ENCODE measurements at places on chromosomes 2 and 18.

- DNase-seq = no peak
Observed at GRCh38 chr2:231671270-231672050, 36.9 kb upstream of the PTMA start.

GRCh38 chr2:55809875-55810621, 113.5 kb downstream of the EFEMP1 start:
- peak; percentile 95 for DNase-seq

DNA sequence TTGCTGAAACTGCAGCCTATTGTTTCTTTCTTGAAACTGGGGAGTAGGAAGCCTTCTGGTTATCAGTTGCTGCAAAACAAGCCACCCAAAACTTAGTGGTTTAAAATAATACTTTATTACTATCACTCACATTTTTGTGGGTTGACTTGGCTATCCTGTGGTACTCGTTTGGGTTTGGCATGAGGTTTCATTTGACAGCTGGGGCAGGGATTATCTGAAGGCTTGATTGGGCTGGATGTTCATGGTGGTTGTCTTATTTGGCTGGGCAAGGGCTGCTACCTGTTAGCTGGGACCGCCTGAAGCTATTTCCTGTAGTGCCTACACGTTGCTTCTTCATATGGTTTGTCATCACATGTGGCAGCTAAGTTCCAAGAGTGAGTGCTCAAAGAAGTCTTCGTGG, 122.3 kb downstream of the PLCL1 start:
- DNase-seq = no peak

GRCh38 chr18:48824231-48824970, 126.4 kb downstream of the SMAD7 start:
- no peak for DNase-seq

DNA sequence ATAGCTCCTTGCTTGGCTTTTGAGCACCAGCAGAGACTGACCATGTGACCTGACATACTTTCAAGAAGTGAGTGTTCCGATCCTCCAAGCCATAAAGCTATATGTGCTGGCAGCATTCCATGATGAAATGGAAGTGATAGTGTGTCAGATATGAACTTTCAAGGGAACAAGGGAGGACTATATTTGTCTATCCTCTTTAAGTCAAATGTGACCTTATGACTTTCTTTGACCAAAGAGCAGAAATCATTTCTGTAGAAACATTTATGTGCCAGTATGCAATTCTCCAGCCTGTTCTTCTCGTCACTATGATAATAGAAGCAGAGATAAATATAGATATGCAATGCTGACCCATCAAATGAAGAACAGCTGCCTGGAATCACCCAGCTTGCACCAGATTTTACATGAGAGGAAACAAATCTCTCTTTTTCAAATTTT, 14.4 kb downstream of the HYCC2 start:
- DNase-seq = peak; percentile 50

- no peak for DNase-seq
Observed at GRCh38 chr2:27306573-27307286, 1.5 kb downstream of the UCN start.

- DNase-seq = peak; percentile 72
Observed at GRCh38 chr2:73218298-73218697, 4.3 kb downstream of the SMYD5 start.

GRCh38 chr2:3189961-3190360, 187.7 kb downstream of the EIPR1 start:
- DNase-seq = no peak

- DNase-seq = no peak
Observed at GRCh38 chr18:54217624-54218023, 6.8 kb downstream of the MBD2 start.

GRCh38 chr2:8821276-8822217, 15.9 kb downstream of the KIDINS220 start:
- DNase-seq = peak; percentile 92

GRCh38 chr2:96702098-96702785, 37.6 kb downstream of the LMAN2L start:
- DNase-seq = no peak

DNA sequence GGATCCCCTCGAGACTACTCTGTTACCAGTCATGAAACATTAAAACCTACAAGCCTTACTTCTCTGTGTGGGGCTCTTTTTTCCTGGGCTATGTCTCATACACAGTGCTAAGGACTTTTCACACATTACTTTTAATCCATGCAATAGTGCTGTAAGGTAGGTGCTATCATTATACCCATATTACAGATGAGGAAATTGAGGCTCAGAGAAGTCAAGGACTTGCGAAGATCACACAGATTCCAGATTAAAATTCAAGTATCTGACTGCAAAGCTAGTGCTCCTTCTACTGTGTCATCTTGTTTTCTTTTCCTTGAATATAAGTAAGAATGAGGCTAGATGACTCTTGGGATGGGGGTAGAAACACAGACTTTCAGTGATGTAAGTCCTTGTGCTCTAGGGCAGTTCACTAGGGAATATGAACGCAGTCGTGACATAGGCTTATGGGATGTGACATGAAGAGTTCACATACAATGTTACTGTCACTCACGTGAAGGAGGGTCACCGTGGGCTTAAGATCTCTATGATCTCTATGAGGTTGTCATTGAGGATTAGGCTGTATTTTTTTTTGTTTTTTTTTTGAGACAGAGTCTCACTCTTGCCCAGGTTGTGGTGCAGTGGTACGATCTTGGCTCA, 7.0 kb upstream of the DGUOK start:
- DNase-seq = no peak

GRCh38 chr2:127176371-127177311, 43.5 kb downstream of the CYP27C1 start:
- peak; percentile 73 for DNase-seq

DNA sequence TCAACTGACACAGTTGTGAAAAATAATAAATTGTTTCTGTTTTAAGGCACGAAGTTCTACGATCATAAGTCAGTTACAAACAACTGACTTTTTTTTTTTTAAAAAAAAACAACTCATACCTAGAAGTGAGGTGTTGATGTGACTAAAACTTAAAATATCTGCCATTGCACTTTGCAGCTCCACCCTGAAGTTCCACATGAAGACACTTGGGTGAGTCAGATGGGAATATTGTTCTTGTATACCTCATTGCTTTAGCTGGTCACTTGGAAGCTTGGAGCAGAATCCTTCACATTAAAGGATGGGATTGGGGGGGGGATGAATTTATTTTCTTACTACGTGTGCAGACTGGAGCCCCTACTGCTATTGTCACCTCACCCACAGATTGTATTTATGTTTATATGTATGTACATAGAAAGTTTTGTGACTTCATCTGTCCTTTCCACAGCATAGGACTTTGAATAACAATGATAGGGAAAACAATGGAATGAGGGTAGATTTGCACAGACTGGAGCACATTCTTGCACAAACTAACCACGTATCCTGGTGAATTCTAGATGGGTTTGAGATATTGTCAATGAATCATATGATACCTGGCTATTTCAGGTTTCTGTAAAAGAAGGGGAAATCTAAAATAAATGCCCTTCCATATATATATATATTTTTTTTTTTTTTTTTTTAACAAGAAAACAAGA, 57.9 kb upstream of the ARHGAP15 start:
- DNase-seq = no peak

- peak; percentile 8 for DNase-seq
Observed at GRCh38 chr2:201484805-201485204, 33.3 kb downstream of the STRADB start.

DNA sequence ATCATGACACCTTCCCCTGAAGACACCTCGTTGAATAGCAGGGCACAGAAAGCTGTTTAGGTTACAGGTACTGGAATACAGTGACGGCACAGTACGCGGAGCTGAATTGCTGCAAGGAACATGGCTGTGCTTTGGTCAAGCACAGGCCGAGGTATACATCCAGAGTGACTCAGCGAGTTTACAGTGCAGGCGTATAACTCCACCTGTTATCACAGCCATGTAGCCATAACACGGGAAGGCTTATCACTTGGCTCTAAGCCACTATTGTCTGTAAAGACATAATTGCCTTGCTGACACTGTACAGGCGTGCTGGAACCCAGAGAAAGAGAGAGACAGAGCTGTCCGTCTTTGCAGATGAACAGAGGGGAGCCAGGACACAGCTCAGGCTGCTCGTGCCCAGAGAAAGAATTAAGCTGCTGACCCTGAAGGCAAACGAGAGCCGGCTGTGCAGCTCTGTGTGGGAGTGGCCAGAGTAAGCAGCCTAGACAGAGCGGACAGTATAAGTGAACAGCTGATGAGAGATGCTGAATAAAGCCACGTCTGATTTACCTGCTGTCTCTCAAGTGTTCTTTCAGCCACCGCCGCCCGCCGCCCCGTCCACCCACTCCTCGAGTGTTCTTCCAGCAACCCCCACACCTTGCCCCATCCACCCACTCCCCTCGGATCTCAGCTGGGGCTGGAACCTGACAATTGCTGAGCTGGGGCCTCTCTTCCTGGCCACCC, 87.3 kb upstream of the PPP1CB start:
- peak; percentile 17 for DNase-seq

DNA sequence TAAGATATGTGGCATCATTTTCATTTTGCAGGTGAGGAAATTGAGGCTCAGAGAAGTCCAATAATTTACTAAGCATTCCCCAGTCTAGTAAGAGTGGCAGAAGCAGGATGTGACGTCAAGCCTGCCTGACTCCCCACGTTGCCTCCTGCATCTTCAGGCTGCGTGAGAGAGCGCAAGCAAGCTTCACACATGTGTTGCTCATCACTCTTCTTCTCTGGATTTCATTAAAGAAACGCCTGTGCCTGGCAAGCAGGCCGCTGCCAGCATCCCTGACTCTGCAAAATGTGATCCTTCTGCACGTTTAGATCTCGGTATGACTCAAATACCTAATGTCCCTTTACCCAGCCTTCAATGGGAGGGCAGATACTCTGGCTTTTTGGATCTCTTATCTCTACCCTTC, 96.8 kb downstream of the PRKCE start:
- DNase-seq = peak; percentile 99

GRCh38 chr2:182716650-182716979, 558 bp downstream of the DNAJC10 start:
- peak; percentile 9 for DNase-seq

DNA sequence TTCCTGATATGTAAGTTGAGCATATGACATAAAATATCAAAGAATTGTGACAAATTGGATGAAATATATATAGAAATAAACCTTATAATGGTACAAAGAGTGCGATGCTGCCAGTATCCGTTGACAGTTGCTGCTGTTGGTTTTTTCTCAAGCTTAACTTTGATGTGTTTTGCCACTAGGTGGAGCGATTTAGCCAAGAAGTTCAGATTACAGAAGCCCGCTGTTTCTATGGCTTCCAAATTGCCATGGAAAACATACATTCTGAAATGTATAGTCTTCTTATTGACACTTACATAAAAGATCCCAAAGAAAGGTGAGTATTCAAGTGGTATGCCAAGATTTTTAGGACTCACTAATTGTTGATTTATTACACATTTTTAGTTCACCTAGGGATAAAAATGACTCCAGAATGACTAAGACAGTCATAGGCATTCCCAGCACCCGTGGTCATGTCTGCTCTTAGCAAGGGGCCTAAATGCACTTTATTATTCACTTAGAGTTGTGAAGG, 2.1 kb downstream of the RRM2 start:
- DNase-seq = peak; percentile 78
